Left colon (tissue), 2 donors: ENCODE measurements at places on chromosomes 11 and 22. TPM values are rescaled to one million over a fixed set of nuclear protein-coding genes. Genes with fewer than 3 reads are reported as not detected.

CCDC73 gene
- total RNA-seq, result not detected

OR51B2 gene
- total RNA-seq, result not detected

NNMT gene
- total RNA-seq, result 27.2 TPM

OR6T1 gene
- not detected for total RNA-seq

TRIM48 gene
- total RNA-seq, result not detected

PKDREJ gene
- total RNA-seq, result 0.55 TPM

LRRC55 gene
- 0.09 TPM for total RNA-seq

PAFAH1B2 gene
- 74.0 TPM for total RNA-seq

GDPD4 gene
- not detected for total RNA-seq

SHANK3 gene
- 4.4 TPM for total RNA-seq

TRPC6 gene
- total RNA-seq, result 0.70 TPM

DGCR6 gene
- total RNA-seq, result 2.3 TPM

RTN4RL2 gene
- total RNA-seq, result 0.98 TPM

NCF4 gene
- 6.3 TPM for total RNA-seq

KCNQ1 gene
- 42.8 TPM for total RNA-seq

CARD18 gene
- not detected for total RNA-seq

POTEH gene
- not detected for total RNA-seq

GP1BB gene
- total RNA-seq, result not detected

KRTAP5-1 gene
- total RNA-seq, result not detected

OR4A16 gene
- not detected for total RNA-seq

SLC22A9 gene
- not detected for total RNA-seq

DDT gene
- total RNA-seq, result 247 TPM

OR52N1 gene
- not detected for total RNA-seq

SYT7 gene
- 18.6 TPM for total RNA-seq

AQP11 gene
- total RNA-seq, result 7.1 TPM

NUP50 gene
- 56.4 TPM for total RNA-seq

SYCE3 gene
- not detected for total RNA-seq

FXYD2 gene
- 1.0 TPM for total RNA-seq

NOX4 gene
- total RNA-seq, result 0.17 TPM

CRYBA4 gene
- not detected for total RNA-seq

SHISAL1 gene
- total RNA-seq, result 0.27 TPM

TP53AIP1 gene
- 0.20 TPM for total RNA-seq

GSTT2 gene
- total RNA-seq, result not detected

GNG3 gene
- not detected for total RNA-seq

RAB30 gene
- total RNA-seq, result 24.3 TPM

SMPD1 gene
- total RNA-seq, result 136 TPM

RCOR2 gene
- total RNA-seq, result 2.5 TPM

TMEM191C gene
- total RNA-seq, result 3.3 TPM
